ENCODE measurements at places on chromosomes 6 and 20. TPM values are rescaled to one million over a fixed set of nuclear protein-coding genes. Genes with fewer than 3 reads are reported as not detected.

The ZC3H12D gene
- 0.14 TPM for total RNA-seq

The SLC2A10 gene
- total RNA-seq: 61.7 TPM

The SLC32A1 gene
- not detected for total RNA-seq

The UBD gene
- not detected for total RNA-seq

The PLA2G7 gene
- total RNA-seq: not detected

The KIZ gene
- total RNA-seq: 9.3 TPM

The MYLK4 gene
- 0.43 TPM for total RNA-seq

The RAET1G gene
- 1.3 TPM for total RNA-seq
